Cortex of kidney (tissue), 1 donor: ENCODE measurements at places on chromosomes 7 and 10.

- DNase-seq = no peak
Measured at GRCh38 chr10:130745821-130746220, 565.7 kb downstream of the TCERG1L start.

DNA sequence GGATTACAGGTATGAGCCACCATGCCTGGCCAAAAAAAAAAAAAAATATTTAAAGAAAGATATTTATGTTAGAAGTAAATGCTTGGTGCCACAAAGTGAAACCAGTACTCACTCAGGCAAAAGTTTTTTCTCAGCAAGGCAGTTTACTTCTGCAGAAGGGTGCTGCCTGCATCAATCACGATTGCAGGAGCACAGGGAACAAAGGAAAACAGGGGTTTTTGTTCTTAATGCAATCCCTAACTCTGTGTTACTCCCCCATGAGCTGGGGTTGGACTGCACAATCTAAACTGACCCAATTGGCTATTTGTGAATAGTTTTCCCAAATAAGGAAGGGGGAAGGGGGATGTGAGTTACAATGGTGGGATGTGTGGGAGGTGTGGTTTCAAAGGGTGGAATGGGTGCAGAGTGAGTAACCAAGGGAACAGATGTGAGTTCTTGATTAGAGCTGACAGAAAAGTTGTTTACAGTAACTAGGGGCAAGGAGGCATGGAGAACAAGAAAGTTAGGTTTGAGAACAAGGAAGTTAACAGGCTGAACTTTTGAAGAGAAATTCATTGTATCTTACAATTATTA is 255.4 kb downstream of the TYW1 start:
- DNase-seq = no peak

GRCh38 chr10:89217057-89217990 is 10.2 kb upstream of the CH25H start:
- DNase-seq = no peak

DNA sequence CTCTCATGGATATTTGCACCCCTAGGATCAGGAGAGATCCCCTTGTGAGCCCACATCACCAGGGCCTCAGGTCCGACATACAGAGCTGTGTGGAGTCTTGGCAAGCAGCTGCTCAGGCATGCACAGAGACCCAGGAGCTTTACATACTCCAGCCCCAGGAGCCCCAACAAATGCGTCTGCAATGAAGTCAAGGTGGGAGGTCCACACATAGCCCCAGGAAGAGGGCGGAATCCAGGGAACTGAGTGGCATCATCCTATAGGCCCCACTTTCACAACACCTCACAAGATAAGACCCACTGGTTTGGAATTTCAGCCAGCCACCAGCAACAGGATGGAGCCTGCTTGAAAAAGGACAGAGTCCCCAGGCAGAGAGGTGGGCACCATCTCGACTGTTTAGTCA is 106.7 kb downstream of the LSMEM1 start:
- DNase-seq = no peak

DNA sequence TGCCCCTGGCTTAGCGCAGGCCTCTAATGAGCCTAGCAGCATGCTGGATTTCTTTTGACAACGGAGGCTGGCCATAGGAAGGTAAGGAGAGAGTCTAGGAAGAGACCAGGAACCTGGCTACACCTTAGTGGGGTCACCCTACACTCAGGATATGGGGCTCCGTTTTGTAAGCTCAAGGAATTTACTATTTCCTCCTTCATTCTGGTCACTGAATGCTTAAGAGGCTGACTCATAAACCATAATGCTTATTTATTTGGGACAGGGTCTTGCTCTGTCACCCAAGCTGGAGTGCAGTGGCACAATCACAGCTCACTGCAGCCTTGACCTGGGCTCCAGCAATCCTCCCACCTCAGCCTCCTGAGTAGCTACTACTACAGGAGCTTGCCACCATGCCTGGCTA is 38.4 kb downstream of the CARD11 start:
- no peak for DNase-seq

DNA sequence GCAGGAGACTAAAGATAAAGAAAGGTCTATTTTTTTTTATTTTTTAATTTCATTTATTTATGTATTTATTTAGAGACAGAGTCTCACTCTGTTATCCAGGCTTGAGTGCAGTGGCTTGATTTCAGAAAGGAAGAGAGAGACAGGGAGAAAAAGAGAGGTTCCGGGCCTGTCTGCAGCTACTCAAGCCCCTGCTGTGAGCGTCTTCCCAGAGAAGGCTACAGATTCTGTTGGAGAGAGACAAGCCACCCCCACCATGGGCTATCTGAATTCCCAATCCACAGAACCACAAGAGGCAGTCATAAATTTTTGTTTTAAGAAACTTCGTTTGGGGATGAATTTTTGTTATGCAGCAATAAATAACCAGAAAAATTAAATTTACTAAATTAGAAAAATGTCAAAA is 68.1 kb downstream of the CALN1 start:
- DNase-seq = no peak

DNA sequence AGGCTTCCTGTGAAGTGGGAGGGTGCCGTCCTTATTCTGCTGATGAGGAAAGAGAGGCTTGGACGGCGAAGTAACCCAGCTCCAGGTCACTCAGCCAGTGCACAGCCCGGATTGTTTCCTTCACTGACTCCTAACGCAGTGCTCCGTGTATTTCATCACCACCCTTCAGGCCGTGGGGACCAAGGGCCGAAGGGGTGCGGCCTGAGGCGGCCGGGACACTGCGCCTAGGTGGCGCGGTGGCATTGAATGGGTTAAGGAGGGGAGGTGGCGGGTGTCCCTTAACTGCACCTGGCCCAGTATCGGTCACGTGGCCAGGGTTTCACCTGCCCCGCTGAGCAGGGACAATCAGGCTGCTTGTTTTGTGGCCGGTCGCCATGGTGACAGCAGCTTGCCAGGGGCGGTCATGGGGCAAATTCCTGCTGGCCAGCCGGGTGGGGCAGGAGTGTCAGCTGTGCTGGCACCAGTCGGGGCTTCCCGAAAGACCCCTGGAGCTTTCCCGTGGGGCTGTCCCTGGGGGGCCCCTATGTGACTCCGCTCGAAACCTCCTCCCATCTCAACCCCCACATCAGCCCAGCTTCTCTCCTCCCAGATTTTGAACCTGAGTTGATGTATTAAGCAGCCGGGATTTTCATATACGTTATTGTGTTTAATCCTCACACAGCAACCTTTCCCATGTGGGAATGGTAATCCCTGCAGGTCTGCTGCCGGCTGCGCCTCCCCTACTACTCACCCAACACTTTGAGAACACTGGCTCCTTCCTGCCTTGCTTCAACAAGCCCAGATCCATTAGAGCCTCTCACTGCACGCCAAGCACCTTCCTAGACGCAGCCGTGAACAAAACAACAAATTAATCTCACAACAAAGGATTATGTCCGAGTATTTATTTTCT is 4.4 kb upstream of the ABHD11 start:
- DNase-seq = no peak

- no peak for DNase-seq
Measured at GRCh38 chr7:24827027-24827426, 69.8 kb upstream of the GSDME start.

- no peak for DNase-seq
Measured at GRCh38 chr7:134995239-134996096, 9.2 kb downstream of the AGBL3 start.

DNA sequence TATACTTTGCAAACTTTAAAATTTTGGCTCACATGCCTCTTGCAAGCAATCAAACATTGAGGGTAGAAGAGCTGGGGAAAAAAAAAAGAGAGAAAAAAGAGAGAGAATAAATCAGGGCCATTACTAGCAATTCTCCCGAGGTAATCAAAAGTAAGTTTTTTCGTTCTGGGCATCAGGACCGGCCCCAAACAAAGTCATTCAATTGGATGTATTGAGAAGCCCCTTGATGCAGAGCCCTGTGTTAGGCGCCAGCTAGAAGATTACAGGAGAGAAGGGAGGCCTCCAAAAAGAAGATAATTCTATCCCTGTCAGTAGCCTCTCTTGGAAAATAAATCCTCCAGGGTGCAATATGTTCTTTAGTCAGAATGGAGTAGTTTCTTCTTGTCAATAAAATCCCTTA is 2.2 kb upstream of the CTNNA3 start:
- no peak for DNase-seq

DNA sequence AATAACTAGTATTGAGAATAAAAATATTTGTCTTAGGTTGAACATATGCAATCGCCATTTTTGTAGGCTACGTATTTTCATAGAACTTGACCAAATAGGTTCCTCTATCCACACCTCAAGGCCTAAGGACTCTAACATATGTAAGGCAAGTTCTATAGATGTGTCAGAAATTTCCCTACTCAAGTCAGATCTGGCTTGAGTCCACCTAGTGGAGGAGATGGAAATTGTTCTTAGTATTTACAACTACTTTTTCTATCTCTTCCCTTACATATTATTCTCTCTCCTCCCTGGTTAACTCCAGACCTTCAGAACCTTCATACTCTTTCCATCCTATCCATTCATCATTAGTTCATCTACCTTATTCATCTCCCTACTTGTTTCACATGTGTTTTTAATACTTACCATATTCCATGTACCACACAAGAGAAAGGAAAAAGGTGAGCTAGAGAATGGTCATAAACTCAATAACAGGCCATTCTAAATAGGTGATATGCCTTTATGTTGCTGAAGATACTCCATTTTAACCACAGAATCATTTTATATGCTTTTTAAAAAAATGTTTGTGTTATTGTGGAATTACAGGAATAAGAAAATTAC is 174.5 kb upstream of the HDAC9 start:
- no peak for DNase-seq

DNA sequence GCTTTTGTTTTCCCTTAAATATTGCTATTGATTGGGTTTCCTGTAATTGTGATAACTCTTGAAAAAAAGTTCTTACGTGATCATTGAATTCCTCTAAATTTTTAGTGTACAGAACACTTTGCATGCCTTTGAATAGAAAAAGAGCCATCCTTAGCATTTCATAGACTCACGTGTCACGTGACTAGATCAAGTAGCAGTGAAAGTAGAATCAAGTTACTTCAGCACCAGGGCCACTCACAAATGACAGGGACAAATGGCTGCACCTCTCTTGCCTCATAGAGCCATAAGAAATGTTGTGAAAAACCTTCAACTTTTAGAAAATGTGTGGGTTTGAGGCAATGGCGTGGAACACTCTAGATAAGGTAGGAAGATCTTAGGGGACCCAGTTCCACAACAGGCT is 203.8 kb downstream of the ZEB1 start:
- no peak for DNase-seq

GRCh38 chr10:88705958-88706357 is at the start of gene LIPK:
TSS of gene LIPK (plus strand) at chr10:88706249. CDS start at chr10:88724544, 18,295 bp downstream.
- no peak for DNase-seq

DNA sequence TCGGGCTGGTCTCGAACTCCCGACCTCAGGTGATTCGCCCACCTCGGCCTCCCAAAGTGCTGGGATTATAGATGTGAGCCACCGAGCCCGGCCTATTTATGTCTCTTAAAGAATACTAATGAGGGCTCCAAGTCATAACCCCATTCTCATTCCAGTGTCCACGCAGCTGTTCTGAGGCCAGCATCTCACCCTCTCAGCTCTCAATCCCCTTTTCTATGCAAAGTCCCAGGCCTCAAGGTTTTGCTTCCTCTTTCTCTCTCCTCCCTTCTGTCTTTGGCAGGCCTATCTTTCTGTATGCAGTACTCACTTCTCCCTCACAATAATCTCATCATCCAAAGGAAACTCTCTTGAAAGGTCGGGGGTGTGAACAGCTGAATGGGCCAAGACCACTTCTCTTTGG is 28.0 kb upstream of the VSIR start:
- no peak for DNase-seq

GRCh38 chr10:109933984-109934565 is 10.8 kb upstream of the XPNPEP1 start:
- DNase-seq = no peak

- no peak for DNase-seq
Measured at GRCh38 chr7:74063223-74063641, 20.4 kb upstream of the LIMK1 start.

GRCh38 chr10:67114945-67115344 is 189.1 kb downstream of the LRRTM3 start:
- no peak for DNase-seq
